Urinary bladder (tissue), 4 donors: ENCODE measurements at places on chromosomes 2 and 18. TPM values are rescaled to one million over a fixed set of nuclear protein-coding genes. Genes with fewer than 3 reads are reported as not detected.

GRCh38 chr2:170930131-170930990, 1.3 kb downstream of the GORASP2 start:
- DNase-seq = no peak

DNA sequence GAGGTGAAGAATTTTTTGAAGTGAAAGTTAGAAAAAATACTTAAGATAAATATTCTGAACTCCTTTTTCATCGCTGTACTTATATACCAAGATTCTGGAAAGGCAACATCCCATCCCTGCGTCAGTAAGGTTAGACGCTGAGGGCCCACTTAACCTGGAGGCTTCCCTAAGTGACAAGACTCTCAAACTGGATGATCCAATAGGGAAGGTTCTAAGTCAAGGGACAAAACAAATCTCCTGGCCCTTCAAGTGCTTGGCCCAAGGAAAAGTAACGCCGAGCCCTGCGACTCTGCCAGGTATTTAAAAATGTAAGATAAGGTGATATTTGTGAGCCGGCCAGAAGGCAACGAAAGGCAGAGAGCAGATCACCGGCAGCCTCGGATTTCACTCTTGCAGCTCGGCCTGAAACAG, 1.3 kb downstream of the STK39 start:
- DNase-seq = no peak

DNA sequence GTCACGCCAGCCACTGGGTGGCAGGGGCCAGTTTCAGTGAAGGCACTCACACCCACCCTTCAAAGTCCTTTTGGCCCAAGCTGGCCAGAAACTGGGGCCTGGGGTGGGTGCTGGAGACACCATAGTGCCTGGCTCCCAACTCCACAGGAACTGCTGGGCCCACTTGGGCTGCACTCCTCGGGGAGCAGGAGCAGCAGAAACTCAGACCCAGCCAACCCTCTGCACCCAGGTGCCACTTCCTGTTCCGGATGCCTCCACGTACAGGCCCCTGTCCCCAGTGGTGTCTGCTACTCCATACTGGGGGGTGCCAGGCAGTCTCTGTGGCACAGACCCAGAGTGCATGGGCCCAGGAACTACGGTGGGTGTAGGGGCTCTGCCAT, 42.5 kb upstream of the ZNF519 start:
- no peak for DNase-seq

DNA sequence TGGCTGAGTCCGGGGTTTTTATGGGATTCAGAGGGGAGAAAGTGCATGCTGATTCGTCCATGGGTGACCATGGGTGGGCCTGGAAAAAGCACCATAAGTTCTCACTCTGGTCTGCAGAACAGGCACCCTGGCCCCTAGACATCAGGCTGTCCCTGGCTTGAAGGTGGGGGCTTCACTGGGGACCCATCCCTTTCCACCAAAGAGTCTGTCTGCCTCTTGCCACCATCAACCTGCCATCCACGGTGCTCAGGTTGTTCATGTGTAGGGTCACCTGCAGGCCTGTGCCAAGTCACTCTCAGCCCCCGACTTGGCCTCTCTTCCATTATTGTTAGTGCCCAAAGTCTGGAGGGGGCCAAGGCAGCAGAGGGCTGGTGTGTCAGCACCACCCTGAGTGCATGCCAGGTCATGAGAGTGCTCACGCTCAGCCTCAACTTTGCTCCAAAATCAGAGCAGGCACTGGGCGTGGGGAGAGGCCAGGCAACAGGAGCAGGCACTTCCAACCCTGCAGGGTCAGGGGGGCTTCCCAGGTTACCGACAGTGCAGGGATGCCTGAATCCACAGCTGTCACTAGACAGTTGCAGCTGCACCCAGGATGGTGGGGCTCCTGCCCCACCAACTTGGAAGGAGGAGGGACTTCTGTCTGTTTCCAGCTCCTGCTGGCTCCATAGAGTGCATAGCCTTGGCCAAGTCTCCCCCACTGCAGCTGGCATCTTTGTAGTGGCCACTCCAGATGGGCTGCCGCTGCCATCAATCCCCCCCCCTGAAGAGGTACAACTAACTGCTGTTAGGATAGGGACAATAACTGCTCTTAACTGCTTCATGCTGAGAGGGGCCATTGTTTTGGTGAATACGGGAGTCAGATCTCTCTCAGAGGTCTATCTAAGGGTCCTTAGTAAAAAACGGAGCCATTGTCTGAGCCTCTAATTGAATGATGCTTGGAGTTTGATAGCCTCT, 209.3 kb downstream of the AKAIN1 start:
- DNase-seq = no peak

DNA sequence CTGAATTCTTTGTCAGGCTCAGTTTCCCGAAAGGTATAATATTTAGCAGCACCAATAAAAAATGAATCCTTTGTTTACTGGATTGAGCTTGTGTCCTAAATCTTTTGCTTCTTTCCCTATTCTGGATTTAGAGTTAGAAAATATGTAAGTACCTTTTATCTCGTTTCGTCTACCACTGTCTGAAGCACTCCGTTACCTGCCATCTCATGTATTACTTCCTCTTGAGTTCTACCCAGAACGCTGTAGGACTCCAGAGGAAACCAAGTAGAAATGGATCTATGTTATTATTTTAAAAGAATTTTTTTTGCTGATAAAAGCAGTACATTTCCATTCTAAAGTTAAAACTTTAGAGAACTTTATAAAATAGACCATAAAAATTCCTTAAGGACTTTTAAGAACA, 13.5 kb downstream of the ANKRD12 start:
- DNase-seq = no peak

DNA sequence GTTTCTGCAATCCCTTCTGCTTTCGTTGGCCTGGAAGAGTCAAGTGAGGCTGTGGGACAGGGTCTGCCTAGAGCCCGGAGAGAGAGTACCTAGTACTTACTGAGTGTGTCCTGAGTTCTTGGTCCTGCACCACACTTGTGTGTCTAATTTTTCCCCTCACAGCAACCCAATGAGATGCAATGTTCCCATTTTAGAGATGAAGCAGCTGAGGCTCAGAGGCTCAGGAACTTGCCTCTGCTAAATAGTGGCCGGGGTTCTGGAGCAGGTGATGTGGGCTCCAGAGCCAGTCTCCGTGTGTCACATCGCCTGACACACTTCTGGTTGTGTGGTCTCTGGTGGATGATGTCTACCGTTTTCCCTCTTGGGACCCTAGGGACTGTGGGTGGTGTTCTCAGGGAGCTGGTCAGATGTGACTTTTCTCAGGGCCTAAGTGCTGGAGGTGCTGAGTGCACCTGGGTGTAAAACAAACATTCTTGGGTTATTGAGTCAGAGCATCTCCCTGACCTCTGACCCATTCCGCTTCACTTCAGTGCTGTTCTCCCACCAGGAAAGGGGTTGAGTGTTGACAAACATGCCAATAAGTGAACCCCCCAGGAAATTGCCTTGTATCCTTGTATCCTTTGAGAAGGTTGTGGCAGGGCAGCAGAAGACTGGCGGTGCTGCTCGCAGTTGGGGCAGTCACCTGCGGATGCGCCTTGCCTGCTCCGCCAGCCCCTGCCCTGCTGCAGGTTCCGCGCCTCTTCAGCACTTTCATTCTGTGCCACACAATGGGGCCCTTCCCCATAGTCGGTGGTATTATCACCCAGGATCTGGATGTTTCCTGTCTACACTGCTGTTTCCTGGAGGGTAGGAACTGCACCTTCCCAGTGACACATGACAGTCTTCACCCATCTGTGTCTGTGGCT, 32.1 kb downstream of the HK2 start:
- no peak for DNase-seq

DNA sequence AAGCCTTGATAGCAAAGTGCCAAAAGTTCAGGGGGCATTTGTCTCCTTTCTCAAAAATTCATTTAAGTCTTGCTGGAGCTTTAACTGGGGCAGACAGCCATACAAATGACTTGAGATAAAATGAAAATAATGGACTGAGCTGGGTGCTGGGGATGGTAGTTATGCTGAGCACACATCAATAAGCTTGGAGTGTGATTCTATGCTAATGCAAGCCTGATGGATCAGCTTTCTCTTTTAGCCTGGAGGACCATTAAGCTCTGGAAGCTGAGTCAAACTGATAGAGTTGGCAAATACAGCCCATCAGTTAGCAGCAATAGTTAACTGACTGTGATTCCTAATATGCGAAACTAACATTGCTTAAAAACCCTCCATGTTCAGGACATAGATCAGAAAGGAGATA, 98.0 kb downstream of the CAMKMT start:
- no peak for DNase-seq

GRCh38 chr2:163800951-163801381, 65.2 kb upstream of the FIGN start:
- peak; percentile 58 for DNase-seq

DNA sequence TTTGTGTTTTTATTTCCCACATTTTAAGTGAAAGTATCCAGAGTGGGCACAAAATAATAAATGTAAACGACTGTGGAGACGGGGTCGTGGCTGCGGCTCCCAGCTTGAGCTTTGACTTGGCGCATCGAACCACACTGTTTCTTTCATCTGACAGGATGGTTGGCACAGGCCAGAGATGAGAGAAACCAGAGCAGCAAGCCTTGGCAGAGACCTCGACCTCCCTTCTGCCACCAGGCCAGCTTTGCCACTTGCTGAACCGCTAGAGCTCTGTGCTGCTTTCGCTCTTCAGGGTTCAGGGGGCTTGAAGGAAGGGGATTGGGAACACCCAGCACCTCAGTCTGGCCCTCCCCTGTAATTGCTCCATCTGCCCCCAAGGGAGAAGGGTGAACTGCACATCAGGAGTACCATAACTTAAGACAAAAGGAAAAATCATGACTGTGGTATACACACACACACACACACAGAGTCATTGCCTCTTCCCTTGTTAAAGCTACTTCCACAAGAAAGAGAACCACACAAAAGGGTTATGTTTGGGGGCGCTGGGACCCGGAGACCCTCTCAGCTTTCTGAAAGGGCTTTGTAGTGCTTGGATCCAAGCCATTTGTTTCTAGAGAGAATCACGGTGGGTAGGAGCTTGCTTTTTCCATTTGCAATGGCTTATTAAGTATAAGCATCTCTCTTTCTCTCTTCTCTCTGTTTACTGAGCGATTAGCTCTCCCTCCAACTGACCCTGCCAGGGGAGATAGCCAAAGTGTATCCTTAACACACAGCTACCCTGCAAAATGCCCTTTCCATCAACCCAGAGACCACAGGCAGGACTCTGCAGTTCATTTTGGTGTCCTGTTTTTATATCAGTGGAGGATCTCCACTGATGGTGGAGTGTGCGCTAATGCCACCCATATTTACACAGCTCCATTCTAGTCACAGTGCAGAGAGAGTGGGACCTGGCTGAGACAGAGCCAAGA, 23.0 kb downstream of the POU3F3 start:
- no peak for DNase-seq

GRCh38 chr18:76429262-76430126, 65.5 kb downstream of the ZNF516 start:
- no peak for DNase-seq

- DNase-seq = no peak
These were observed 21.9 kb downstream of the NRP2 start for GRCh38 chr2:205704127-205704741.

DNA sequence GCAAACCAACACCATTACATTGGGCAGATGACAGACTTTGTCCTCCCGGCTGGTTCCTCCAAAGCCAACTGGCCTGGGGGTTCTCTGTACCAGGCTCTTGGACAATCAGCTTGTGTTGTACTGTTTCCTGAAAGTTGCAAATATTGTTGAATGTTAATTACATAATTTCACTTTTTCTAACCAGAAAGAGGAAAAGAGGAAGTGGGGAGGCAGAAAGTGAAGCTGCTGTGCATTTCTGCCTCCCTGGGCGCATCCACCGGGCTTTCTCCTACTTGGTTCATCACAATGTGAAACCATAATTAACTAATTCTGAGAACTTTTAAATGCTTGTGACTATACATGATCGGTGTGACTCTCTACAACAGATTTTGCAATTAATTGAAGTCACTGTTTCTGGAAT, 10.1 kb downstream of the TWIST2 start:
- no peak for DNase-seq

DNA sequence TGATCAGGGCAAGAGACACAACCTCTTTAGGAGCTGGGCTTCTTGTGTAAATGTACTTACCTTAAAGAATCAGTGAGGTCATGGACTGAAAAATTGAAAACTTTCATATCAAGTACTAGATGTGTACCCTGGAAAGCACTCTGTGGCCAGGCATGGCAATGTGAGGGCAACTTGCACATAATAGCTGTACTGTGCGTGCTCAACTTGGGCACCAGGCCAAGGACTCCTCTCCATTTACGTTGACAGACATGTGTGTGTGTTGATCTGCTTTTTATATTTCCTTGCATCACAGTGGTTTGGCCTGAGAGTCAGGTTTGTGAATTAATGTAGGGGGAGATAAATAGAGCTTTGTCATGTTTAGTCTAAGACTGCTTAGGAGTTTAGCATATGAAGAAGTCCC, 669.5 kb upstream of the REG3G start:
- DNase-seq = no peak

DNA sequence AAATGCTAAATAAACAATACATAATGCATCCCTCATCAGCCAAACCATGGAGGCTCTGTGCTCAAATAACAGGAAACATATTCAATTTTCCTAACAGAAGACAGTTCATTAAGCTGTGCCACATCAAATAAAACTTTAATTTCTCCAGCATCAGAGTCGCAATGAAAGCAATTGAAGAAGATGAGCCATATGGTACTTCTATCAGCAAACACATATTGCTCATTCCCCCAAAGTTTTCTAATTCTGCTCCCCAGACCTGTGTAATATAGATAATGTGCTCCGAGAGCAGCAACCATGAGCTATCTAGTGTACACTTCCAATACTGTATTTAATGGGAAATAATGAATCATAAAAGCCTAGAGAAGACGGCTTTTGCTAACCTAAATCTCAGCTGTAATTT, 263.2 kb downstream of the MEIS1 start:
- no peak for DNase-seq

- no peak for DNase-seq
These were observed 108.8 kb upstream of the UBE2E3 start for GRCh38 chr2:180871649-180872048.

DNA sequence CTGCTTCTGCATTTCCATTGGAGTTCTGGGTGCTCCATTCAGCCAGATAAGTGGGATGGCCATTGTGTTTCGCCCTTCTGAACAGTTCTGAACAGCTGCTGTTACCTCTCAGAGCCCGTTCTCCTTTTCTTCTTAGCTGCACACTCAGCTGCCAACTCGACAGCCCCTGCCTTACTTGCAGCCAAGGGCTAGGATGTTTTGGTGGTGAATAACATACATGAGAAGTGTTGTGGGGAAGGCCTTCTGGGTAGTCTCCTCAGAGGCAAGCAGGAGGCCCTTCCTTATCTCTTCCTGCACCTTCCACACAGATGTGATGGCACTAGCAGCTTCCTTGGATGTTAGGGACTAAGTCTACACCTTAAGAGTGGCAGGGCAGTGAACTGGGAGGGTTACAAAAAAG, 138.4 kb upstream of the NOSTRIN start:
- DNase-seq = no peak

Gene LRRC30
- polyA plus RNA-seq = not detected

Gene VWA3B
- 0.11 TPM for polyA plus RNA-seq

Gene PGAP1
- polyA plus RNA-seq = 3.2 TPM

Gene ALPI
- not detected for polyA plus RNA-seq

Gene LAMA1
- polyA plus RNA-seq = 0.54 TPM

Gene SNTG2
- polyA plus RNA-seq = 1.6 TPM

Gene ACTG2
- polyA plus RNA-seq = 7,901 TPM

Gene RMC1
- polyA plus RNA-seq = 24.4 TPM

Gene AQP12A
- polyA plus RNA-seq = not detected

Gene PAX8
- polyA plus RNA-seq = 0.19 TPM
